Foreskin keratinocyte (primary cell): ENCODE measurements at places on chromosomes 2 and 18. TPM values are rescaled to one million over a fixed set of nuclear protein-coding genes. Genes with fewer than 3 reads are reported as not detected.

The PCARE gene
- not detected in 2 replicates for total RNA-seq

DNA sequence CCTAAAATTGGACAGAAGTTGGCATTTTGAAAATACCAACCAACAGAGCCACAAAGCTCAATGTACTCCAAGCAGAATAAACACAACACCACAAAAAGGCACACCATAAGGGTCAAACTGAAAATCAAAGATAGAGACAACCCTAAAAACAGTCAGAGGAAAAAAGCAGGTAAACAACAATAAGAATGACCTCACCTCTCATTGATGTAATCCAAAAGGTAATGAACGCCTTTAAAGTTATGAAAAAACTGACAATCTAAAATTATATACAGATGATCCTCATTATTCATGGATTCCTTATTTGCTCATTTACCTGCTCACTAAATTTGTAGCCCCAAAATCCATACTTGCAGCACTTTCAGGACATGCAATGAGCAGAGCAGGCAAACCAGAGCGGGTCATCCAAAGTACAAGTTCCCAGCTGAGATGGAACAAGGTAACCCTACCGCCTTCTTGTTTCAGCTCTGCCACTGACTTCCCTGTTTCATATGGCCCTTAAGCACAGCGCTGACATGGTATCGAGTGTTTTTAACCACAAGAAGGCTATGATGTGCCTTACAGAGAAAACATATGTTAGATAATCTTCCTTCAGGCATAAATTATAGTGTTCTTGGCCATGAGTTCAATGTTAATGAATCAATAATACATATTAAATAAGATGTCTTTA, 17.0 kb downstream of the RTN4 start:
- DNase-seq = no peak

- DNase-seq = peak; percentile 94
Measured at GRCh38 chr18:9643549-9643948, 29.2 kb upstream of the PPP4R1 start.

GRCh38 chr2:127431408-127432023, 13.3 kb downstream of the PROC start:
- no peak for DNase-seq

DNA sequence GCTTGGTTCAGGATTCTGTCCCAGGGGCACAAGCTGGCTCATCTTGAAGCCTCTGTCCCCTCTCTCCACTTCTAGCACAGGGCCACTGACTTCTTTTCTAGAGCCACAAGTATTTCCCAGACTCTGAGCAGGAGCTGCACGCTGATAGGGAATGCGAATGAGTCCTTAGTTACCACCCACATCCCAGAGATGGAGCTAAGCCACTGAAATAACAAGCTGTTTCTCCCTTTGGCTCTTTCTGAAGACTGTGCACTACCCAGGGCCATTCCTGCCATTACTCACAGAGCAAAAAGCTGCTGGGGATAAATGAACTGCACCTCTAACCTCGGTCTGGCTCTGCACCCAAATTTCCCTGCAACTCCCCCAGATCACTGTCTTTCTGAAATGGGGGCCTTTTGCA, 70.6 kb downstream of the TSN start:
- no peak for DNase-seq

DNA sequence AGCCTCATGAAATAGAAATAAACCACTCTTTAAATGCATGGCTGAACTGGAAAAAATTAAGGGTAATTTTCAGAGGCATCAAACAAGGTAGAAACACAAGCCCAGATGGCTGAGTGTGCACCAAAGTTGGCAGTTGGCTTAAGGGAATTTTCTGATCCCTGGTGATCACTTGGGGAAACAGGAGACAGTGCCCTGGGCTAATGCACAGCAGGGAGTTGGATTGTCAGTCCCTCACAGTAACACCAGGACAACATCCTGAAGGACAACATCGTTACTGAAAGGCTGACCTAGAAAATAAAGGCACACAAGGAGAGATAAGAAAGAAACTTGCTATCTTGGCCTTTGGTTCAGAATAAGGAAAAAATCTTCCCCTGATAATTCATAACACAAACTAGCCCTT, 417.0 kb downstream of the SLC4A3 start:
- DNase-seq = no peak

DNA sequence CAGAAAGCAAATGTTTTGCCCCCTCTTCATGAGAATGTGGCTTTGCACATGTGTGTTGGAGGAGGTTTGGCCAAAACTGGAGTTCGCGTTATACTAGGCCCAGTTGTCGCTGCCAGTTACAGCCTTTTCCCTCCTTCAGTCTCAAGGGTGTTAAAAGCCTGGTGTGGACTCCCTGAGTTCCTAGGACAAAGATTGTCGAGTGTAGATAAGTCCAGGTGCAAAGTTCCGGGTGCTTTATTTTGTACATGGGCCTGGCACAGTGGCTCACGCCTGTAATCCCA, 542 bp upstream of the RNF103 start:
- DNase-seq = no peak

GRCh38 chr18:56647951-56648893, 2.9 kb upstream of the WDR7 start:
- DNase-seq = no peak

The NOSTRIN gene
- total RNA-seq = not detected in 2 replicates

GRCh38 chr2:180449171-180449915, 442.2 kb upstream of the CWC22 start:
- no peak for DNase-seq

The AFF3 gene
- not detected in 2 replicates for total RNA-seq

- DNase-seq = peak; percentile 71
Measured at GRCh38 chr18:38318416-38318815, 752.8 kb upstream of the CELF4 start.

GRCh38 chr2:161316701-161317100, 8.5 kb downstream of the PSMD14 start:
- no peak for DNase-seq

DNA sequence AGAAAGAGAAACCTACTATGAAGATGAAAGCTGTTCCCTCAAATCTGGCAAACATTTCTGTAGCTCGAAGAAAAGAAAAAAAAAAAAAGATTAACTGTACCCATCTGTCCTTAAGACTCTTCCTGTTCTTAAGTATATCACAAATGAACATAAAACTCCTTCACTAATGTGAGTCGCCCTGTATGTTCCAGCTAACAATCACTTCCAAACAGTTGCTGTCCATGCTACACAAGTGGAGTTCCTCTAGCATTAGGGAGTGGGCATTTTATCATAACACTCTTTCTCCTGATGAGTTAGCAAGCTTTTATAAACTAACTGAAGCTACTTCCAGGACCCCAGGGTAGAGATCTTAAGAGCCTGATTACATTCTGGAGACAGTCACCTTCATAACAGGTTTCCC, 5.8 kb downstream of the CUL3 start:
- no peak for DNase-seq

DNA sequence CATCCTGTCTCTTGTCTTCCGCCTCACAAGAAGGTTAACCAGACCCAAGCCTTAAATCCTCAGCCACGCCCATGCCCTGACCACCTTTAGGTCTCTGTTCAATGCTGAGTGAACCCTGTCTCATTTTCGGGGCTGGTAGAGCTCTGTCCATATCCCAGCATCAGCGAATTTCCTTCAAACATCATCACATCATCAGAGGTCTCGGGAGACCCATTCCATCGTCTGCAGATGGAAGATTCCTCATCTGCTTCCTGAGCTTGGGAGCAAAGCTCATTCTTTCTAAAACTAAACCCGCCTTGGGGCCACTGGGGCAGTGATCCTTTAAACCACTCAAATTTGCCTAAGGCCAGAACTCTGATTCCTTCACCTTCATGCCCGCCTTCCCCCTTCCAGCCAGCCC, 173.7 kb downstream of the TTC32 start:
- no peak for DNase-seq
